ENCODE measurements at places on chromosomes 12 and 14. TPM values are rescaled to one million over a fixed set of nuclear protein-coding genes. Genes with fewer than 3 reads are reported as not detected.

- DNase-seq, result no peak
These were observed 32.1 kb downstream of the SLC15A4 start for GRCh38 chr12:128791395-128792322.

DNA sequence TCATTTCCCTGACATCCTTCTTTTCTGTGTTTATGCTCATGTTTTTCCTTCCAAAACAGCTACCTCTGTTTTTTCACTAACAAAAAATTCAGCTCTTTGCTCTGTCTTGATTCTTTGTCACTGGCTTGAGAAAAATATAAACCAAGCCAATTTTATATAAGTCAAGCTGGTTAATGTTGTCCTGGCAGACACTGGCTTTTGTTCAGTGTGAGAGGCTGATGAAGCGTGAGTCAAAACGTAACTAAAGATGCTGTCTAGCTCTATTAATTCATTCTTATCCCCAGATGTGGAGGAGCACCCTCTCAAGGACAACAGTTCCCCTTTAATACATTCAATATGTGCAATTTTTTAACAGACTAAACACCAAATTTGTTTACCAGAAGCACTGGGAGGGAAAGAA, 15.8 kb downstream of the TSPAN8 start:
- DNase-seq, result no peak

- DNase-seq, result no peak
These were observed 608.4 kb downstream of the LRFN5 start for GRCh38 chr14:42214981-42215491.

GRCh38 chr12:115922952-115923564, 354.4 kb downstream of the MED13L start:
- DNase-seq, result peak; percentile 11

DNA sequence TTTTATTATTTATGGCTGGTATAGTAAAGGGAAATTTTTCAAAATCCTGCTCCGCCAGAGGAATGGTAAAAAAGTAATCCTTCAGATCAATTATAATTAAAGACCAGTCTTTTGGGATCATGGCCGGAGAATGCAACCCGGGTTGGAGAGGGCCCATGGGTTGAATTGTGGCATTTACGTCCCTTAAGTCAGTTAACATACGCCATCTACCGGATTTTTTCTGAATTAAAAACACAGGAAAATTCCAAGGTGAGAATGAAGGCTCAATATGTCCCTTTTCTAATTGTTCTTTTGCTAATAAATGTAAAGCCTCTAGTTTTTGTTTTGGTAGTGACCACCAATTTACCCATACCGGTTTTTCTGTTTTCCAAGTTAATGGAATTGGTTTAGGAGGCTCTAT, 602.8 kb downstream of the ALG10 start:
- no peak for DNase-seq

DNA sequence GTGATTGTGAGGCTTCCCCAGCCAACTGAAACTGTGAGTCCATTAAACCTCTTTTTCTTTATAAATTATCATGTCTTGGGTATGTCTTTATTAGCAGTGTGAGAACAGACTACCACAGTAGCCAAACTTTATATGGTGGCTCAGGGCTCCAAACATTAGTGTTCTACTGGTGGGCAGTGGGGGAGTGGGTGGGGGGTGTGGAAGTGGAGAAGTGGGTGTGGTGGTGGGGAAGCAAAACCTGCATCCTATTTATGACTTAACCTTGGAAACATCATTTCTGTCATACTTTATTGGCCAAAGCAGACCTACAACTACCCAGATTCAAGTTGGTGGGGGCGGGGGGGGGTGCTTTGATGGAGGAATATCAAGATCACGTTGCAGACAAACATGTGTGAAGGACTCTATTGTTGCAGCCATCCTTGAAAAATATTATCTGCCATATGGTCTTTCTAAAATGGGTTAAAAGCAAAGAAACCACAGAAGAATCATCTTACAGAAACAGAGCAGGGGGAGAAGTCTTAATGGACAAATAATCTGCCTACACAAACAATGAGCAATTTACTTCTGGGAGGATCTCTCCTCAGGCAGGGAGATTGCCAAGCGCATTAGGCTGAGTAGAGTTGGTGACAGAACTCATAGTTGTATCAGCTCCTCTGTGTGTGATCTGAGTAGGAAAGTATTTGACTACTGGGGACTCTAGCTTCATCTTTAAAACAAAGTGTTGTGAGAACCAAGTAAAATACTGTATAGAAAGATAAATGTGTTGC, 1.4 kb upstream of the PWP1 start:
- DNase-seq, result no peak

The B4GALNT1 gene
- total RNA-seq, result 0.81 TPM

The FOXA1 gene
- 0.27 TPM for total RNA-seq

The NFATC4 gene
- total RNA-seq, result 0.54 TPM

The FAM181A gene
- total RNA-seq, result not detected

Data from hematopoietic multipotent progenitor cell (in vitro differentiated cells).